ENCODE measurements at places on chromosomes 2 and 18. TPM values are rescaled to one million over a fixed set of nuclear protein-coding genes. Genes with fewer than 3 reads are reported as not detected.

DNA sequence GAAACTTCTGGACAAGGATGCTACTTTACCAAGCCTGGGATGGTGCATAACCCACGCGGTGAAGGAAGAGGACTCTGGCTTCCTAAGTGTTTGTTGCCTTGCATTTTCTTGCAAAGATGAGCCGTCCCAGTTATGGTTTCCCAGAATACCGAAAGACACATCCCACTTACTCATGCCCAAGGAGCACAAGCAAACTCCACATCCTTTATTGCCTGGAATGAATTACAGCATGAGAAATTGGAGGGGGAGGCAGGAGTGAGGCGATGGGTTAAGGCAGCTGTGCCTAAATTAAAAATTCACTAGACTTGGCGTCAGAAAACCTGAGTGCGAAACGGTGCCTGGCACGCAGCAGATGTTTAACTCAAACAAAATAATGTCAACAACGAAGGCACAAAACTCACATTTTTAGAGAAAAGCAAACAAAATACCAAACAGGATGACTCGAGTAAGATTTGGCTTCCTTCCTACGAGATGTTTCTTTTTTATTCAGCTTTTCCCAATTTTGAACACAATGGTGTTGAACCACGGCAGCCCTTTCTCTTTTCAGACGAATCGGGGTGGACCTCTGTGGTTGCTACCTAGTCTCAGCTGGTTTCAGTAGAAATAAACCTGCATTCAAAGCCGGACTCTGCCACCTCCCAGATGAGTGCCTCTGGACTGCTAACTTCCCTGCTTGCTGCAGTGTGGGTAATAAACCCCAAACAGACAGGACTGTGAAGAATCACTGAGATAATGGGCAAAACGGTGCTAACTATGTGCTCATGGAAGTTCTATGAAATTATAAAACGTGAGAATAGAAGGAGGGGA is 100.3 kb upstream of the NCK2 start:
- DNase-seq = no peak

Gene LIMS4
- total RNA-seq = 4.9 TPM

Gene DCDC2C
- total RNA-seq = not detected

- no peak for DNase-seq
These were observed 55.9 kb upstream of the SP3 start for GRCh38 chr2:174020926-174021662.

GRCh38 chr2:96869281-96869821 is 529 bp downstream of the SEMA4C start:
- no peak for DNase-seq

Measured in mesenteric fat pad (tissue), 1 donor.